ENCODE measurements at places on chromosomes 4 and X.
A peak's percentile ranks its signal among the peaks of the same experiment; 100 is the strongest.

- no peak for DNase-seq
Measured at GRCh38 chr4:88147799-88148217, 10.6 kb downstream of the ABCG2 start.

GRCh38 chr4:7238300-7238960 lies 46.1 kb downstream of the SORCS2 start:
- DNase-seq: no peak

- no peak for DNase-seq
Measured at GRCh38 chrX:73832319-73832718, 269.3 kb downstream of the CHIC1 start.

DNA sequence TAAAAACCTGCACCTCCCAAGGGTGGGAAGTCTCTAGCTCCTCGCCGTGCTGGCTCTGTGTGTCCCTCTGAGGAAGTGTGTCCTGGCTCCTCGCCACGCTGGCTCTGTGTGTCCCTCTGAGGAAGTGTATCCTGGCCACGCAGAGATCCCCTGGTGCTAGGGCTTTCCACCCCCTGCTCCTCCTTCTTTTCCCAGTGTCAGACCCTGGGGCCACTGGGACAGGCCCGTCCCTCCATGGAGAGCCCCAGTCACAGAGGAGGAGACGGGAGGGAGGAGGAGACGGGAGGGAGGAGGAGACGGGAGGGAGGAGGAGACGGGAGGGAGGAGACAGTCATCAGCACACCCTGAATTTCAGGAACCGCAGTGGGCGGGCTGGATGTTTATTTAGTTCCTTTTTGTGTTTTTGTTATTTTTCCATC lies 53.8 kb upstream of the HGFAC start:
- DNase-seq: no peak

- no peak for DNase-seq
Measured at GRCh38 chr4:155445306-155445705, 68.5 kb upstream of the MAP9 start.

- no peak for DNase-seq
Measured at GRCh38 chr4:147924604-147925412, 192.9 kb downstream of the ARHGAP10 start.

DNA sequence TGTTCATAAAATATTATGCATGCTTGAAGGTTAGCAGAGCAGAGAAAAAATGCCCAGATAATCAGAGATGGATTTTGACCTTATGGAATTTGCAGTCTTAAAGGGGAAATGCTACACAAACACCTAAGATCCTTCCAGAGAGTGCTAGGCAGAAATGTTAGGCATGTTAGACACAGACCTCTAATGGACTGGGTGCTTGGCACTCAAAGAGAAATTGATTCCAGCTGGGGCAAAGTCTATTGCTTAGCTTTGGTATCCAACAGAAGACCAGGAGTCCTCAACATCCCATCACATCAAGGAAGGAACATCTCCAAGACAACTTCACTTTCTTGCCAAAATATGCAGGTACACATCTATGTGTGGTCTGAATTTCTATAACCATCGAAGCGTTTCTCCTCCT lies 32.2 kb upstream of the PPARGC1A start:
- no peak for DNase-seq

- DNase-seq: no peak
Measured at GRCh38 chrX:44596277-44596676, 53.6 kb upstream of the FUNDC1 start.

DNA sequence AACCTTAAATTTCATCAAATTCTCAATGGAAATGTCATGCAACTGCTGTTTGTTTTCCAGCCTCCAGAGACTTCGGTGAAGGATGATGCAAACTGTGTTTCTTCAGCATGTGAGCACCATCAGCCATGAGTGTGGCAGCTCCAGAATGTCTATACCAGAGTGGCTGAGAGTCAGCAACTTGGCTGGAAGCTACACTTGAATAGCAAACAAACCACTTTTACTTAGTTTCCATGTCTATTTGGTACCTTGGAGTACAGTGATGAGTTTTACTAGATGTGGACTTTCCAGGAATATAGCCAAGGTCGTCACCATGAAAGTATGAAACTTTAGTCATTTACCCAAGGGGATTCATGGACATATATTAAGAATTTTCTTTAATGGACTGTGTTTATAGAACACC lies 4.3 kb upstream of the IL21 start:
- no peak for DNase-seq

GRCh38 chr4:129578336-129578735 lies 482.4 kb downstream of the C4orf33 start:
- DNase-seq: no peak

GRCh38 chrX:3697701-3698279 lies 15.7 kb downstream of the PRKX start:
- DNase-seq: no peak

GRCh38 chr4:48483006-48483776 lies at the start of gene SLC10A4:
SLC10A4 (plus strand) TSS chr4:48483343; CDS start chr4:48483562, 219 bp downstream.
- DNase-seq: no peak

GRCh38 chr4:54169176-54169575 lies 59.9 kb upstream of the PDGFRA start:
- no peak for DNase-seq

GRCh38 chrX:154815274-154815818 lies 10.1 kb upstream of the MPP1 start:
- DNase-seq: no peak

DNA sequence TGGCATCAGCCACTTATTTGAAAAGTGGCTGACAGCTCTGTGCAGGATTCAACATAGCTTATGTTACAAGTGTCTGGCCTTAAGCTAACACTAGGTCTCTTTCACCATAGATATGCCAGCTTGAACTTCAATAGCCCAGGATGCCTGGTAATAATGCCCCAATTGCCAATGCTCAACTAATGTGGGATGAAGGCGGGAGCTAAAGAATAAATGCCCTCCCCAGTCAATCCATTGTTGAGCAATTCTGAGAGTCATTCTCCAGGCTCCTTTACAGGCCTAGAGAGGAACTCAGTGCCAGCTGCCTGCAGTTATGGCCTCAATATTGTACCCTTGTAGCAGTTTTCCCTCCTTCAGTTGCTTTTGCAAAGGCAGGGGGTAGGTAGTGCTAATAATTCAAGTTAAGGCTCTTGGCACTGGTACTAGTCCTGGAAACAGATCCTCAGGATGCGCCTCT lies 460.2 kb downstream of the GABRG1 start:
- no peak for DNase-seq

GRCh38 chrX:331151-331824 lies 12.7 kb upstream of the GTPBP6 start:
- no peak for DNase-seq

DNA sequence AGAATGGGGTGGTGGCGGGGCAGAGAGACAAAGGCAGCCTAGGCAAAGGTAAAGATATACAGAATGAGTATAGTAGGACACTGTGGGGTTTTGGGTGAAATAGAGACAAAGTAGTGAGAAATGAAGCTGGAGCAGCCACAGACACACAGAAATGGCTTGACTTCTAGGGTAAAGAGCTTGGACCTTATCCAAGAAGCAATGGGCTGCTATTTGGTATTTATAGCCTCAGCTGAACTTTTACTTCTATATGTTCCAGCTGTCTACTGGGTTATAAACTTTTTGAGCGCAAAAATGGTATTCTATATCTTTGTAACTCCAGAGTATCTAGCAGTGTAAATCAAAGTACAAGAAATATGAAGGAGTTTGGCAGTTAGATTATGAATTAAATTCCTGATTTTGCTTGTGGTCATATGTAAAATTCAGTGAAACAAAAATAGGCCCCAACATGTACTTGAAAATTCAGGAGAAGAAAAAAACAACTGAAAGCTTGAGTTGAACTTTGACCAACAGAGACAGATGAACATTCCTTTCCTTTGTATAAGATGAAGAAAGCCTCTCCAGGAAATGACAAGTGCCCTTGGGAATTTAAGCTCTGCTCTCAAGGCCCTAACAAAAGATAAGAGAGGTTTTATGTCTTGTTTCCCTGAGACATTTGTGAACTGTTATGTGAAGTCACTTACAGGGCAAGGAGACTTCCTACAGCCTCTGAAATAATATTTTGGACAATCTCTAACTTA lies 354.1 kb downstream of the CHIC1 start:
- DNase-seq: peak; percentile 76

- DNase-seq: no peak
Measured at GRCh38 chr4:61214680-61215079, 14.6 kb downstream of the ADGRL3 start.

GRCh38 chr4:38470735-38471262 lies 193.2 kb upstream of the KLF3 start:
- DNase-seq: no peak

- no peak for DNase-seq
Measured at GRCh38 chrX:140971099-140971795, 31.1 kb upstream of the SPANXB1 start.

GRCh38 chr4:116015549-116015948 lies 902.1 kb upstream of the NDST4 start:
- DNase-seq: no peak

DNA sequence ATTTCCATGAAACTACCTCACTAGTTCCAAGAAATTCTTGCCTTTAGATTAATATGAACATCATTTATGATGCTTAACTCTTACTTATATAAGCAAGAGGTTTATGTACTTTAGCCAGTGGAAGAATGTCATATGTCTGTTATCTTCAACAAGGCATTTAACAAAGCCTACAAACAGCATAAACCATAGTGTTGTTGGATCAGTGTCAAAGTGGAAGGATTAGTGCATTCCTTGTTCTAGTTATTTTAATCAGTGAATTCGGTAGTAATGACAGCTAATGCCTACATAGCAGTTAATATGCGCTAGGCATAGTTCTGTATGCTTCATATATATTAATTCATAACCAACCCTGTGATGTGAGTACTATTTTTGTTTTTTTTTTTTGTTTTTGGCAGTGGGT lies 3.1 kb downstream of the PI4K2B start:
- no peak for DNase-seq

GRCh38 chrX:150236327-150236726 lies 126.8 kb upstream of the MAMLD1 start:
- DNase-seq: no peak

- no peak for DNase-seq
Measured at GRCh38 chr4:44632089-44632488, 19.3 kb downstream of the YIPF7 start.
